ENCODE measurements at places on chromosomes 5 and 9.

DNA sequence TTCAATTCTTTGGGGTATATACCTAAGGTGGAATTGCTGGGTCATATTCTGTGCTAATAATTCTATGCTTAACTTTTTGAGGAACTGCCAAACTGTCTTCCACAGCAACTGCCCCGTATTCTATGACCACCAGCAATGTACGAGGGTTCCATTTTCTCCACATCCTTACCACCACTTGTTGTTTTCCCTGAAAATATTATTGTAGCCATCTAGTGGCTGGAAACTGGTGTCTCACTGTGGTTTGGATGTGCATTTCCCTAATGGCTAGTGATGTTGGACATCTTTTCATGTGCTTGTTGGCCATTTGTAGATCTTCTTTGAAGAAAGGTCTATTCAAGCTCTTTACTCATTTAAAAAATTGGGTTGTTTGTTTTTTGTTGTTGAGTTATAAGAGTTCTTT lies 30.7 kb downstream of the MSX2 start:
- DNase-seq = no peak

DNA sequence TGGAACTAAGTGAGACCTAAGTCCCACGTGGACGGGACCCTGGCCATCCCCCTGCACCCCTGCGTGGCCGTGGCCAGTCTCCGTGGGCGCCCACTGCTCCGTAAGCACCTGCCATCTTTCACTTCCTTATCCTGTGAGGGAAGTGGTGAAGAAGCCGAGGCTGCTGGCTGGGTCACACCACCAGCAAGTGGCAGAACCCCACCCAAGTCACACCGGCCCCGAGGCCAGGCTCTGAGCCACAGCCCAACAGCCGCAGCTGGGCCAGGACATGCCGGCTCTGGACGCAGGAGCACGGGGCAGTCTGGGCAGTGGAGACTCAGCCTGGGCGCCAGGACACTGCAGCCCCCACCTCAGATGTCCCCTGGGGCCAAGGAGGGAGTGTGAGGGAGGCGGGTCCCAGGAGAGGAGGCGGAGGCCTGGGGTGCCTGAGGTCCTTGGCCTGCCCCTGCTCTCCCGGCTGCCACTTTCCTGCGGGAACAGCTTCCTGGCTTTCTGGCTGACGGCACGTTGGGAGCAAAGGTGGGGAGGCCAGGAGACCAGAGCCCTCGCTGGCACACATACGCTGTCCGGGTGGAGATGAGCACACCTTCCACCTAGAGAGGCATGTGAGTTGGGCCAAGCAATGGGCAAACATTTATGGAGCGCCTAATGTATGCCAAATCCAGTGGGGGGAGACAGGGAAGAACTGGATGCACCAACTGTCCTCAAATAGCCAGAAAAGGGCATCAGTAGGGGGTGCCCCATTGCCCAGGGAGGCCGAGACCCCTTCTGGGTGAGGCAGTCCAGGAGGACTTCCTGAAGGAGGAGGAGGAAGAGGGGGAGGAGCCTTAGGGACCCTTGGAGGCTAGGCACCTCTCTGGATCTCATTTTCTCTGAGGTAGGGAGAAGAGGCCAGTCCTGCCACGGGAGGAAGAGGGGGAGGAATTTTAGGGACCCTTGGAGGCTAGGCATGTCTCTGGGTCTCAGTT lies 43.9 kb upstream of the EGFL7 start:
- DNase-seq = no peak

DNA sequence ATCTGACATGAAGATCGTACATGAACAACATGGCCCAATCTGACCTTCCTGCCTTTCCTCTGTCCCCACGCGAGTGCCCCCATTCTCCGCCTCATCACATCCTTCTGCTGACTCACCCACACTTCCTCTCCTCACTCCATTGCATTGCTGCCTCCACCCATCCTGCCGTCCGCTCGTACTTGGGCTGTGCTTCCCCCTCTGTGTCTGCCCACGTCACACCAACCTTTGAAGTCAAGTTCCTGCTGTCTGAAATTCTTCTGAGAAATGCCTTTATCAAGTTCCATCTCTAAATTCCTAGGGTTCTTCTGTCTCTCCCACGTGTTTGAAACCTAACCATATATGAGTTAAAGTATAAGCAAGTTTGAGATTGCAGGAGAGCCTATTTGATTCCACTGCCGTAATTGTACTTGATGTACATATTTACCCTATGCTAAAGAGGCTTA lies 18.0 kb upstream of the STARD4 start:
- no peak for DNase-seq

DNA sequence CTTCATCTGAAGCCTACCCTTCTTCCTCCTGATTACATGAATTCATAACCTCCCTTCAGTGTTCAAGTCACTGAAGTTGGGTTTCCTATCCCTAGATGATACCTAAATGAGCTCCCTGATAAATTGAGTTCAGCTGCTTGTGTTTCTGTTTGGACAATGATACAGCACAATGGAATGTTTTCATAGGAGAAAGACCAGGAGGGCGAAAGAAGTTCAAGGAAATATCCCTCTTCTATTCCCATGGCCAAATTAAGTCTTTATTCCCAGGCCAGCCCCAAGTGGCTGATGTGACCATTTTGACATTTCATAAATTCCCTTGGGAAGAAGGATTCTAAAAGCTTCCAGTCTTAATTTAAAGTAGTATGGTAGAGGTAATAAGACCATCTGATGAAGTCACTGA lies 555.8 kb upstream of the CLINT1 start:
- DNase-seq = no peak

GRCh38 chr5:176742246-176743105 lies 67.9 kb upstream of the UNC5A start:
- DNase-seq = no peak

DNA sequence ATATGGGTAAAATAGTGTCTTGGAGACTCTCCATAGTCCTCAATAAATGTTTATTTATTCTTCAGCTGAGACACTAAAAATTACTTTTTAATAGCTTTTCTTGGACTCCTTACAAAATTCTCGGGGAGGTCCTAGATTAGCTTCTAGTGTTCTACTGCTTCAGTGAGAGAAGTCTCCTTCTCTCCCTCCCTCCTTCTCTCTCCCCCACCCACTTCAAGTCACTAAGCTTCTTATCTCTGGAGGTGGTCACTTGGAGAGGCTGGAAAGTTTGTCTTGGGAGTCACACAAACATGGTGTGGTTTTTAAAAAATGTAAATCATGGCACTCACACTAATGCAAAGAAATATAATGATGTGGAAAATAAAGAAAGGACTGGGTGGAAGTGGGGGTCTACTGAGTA lies 64.1 kb downstream of the SEMA6A start:
- no peak for DNase-seq

GRCh38 chr9:96293498-96294158 lies 8.3 kb downstream of the HSD17B3 start:
- no peak for DNase-seq

GRCh38 chr5:178383919-178384815 lies 151.6 kb upstream of the PHYKPL start:
- DNase-seq = no peak

GRCh38 chr5:17399931-17400330 lies 98.1 kb upstream of the TAF11L2 start:
- no peak for DNase-seq

DNA sequence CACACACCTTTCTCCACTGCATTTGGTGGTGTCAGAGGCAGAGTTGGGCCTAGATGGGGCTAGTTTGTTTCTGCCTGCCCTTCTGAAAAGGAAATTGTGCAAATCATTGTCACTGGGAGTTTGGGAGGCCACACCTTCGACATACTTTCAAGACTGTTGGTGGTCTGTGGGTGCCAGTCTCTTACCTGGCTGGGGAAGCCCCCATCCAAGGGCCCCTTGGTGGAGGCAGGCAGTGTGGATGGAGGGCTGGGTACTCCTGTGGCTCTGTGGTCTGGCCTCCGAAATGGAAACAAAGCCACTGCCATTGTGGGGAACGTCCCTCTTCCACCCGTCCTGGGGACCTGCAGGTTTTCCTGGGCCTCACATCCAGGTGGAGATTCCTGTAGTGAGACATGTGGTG lies 10.9 kb upstream of the PHYHD1 start:
- DNase-seq = no peak

- no peak for DNase-seq
Observed at GRCh38 chr5:132321109-132321721, 27.0 kb downstream of the SLC22A4 start.

DNA sequence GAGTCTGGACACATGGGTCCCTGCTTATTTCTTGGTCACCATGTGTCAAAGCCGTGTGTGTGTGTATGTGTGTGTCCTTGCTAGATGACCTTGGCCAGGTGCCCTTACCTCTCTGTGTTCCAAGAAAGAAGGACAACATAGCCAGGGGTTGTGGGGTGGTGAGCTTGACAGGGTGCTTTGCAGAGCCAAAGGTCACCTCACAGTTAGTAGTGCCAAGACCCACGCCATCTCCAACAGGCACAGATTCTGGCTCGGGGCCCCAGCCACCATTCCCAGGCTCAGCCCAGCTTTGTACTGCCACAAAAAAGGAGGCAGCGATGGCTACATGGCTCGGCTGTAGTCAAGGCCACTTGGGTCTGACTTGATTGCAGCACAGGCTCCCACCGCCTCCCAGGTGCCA lies 39.5 kb downstream of the CXXC5 start:
- no peak for DNase-seq

DNA sequence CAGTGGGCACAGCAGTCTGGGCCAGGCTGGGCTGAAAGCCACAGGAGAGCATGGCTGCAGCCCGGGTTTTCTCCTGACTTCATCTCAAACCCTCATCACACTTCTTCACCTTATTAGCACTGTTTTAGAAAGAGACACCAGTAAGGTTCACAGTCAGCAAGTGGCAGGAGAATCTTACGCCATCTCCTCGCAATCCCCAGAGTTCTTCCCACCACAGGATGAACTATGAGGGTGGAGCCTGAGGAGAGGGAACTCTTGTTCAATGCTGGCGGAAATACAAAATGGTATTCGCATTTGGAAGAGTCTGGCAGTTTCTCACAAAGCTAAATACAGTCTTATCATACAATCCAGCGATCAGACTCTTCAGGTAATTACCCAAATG lies 14.7 kb downstream of the BICD2 start:
- no peak for DNase-seq

DNA sequence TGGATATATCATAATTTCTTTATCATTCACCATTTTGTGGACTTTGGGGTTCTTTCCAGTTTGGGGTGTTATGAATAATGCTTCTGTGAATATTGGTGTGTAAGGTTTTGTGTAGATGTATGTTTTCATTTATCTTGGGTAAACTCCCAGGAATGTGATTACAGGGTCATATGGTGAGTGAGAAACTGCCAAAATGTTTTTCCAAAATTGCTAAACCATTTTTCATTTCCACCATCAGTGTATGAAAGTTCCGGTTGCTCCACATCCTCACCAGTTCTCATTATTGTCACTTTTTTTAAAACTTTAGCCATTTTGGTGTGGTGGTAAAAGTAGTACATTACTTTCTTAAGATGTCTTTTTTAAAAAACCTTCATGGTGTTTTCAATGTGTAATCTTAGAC lies 152.9 kb downstream of the NIPBL start:
- DNase-seq = no peak

GRCh38 chr5:83555263-83555662 lies 83.7 kb downstream of the VCAN start:
- no peak for DNase-seq

DNA sequence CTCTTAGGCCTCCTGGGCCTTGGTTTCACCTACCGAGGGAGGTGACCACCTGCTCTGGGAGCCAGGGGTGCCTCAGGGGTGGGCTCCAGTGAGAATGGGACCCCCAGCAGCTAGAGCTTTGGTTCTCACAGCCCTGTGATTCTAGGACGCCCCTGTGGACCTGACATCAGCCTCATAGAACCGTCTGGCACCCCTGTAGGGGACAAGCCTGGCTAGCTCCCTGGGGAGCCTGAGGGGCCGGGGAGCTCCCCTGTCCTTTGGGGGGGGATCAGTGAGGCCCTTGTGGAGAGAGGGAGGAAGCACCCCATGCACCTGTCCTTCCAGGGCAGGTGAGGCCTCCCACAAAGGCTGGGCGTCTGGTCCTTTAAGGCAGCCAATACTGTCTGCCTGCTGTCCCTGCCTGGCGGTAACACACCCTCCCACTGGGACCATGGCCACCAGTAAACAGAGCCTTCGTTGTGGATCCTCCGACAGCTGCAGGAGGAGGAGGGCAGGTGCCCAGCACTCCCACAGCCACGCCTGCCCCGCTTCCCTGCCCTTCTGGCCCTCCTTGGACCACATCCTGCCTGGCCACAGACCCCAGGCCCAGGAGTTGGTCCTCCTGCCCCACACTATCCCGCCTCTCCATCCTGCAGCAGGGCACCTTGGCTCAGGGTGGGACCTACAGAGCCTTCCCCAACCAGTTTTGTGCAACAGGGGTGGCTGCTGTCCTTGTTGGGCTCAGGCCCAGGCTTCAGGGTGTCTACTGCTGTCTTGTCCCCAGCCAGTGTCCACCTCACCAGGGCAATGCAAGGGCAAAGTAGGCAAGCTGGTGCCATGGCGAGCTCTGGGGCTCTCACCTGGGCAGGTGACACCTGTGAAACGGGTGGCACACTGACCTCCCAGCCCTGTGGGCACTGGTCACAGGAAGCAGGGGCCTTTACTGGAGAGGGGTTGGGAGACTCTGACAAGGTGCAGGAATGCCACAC lies 3.0 kb upstream of the TUBB4B start:
- DNase-seq = peak; percentile 35

DNA sequence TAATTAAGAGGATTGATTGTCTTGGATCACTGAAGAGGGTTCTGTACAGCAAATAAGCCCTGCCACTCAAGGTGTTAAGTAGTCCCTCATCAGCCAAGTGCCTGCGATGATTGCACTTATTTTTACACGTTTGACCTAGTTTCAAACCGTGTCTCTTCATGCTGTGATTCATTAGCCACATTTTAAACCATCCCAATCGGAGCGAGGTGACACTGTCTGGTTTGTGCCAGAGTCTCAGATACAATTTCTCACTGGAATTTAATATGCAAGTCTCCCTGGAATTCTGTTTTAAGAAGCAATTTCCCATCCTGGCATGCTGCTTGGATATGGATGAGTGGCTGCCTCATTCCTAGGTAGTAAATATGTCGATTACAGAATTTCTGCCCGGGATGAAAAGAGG lies 1.6 kb downstream of the INSYN2B start:
- peak; percentile 4 for DNase-seq

- DNase-seq = no peak
Observed at GRCh38 chr5:149666212-149666852, 63.8 kb upstream of the PPARGC1B start.

Measured in NCI-H526 (cell line).